Right lung (tissue), 10 donors: ENCODE measurements at places on chromosomes 5 and 9. TPM values are rescaled to one million over a fixed set of nuclear protein-coding genes. Genes with fewer than 3 reads are reported as not detected.

GRCh38 chr5:57650360-57651069 lies 167.9 kb upstream of the ACTBL2 start:
- DNase-seq: no peak

DNA sequence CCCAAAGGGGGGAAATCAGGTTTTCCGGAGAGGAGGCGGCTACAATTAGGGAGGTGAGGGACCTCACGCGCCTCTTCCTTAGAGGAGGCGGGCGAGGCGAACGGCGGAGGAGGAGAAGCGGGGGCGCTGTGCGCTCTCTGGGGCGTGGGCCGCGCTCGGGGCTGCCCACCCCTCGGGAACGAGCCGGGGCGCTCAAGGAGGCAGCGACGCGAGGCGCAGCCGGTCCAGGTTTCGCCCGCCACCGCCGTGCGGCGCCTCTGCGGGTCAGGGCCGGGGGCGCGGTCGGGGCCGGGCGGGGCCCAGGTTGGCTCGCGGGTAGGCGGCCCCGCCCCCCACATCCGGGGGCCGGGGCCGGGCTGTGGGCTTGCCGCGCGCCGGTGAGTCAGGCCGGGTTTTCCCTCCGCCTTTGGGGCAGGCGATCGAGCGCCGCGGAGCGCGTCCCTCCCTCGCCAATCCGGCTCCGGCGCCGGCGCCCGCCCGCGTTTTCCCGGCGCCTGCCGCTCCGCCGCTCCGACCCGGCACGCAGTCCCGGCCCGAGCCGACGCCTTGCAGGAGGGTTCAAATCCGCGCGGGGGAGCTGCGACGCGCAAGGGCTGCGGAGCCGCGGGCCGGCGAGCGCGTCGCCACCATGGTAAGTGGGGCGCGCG lies at the start of gene N4BP3:
Gene N4BP3, plus strand, starts transcription at position 392 of the 647 bp plus-strand sequence. CDS start 6,052 bp downstream, outside the sequence.
- DNase-seq: peak; percentile 34

DNA sequence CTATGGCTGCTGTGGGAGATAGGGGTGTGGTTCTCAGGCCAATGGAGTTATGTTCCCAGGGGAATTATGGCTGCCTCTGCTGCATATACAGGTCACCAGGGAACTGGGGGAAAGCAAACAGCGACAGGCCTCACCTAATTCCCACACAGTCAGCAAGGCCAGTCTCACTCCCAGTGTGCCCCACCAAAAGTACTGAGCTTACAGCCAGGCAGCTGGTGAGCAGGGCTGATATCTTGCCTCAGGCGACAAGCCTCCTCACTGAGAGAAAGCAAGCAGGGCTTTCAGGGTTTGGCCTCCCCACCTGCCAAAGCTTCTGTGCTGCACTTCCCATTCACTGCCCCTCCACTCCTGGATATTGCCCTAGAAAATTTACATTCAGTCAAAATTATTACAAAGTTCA lies 273.8 kb upstream of the TARS1 start:
- no peak for DNase-seq

DNA sequence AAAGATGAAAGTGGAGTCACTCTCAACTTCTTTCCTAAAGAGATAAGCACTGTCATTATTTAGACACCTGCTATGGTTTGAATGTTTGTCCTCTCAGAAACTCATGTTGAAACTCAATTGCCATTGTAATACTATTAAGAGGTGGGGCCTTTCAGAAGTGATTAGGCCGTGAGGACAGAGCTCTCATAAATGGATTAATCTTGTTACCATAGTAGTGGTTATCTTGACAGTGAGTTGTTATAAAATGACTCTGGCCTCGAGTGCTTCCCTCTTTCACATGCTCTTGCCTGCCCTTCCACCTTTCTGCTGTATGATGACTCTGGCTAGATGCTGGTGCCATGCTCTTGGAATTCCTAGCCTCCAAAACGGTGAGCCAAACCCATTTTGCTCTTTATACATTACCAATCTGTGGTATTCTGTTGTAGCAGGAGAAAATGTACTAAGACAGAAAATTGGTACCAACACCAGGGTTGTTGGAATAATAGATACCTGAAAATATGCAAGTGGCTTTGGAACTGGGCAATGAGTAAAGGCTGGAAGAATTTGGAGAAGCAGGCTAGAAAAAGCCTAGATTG lies 38.0 kb downstream of the GDA start:
- no peak for DNase-seq

The FCN1 gene
- 2.8 TPM for polyA plus RNA-seq

GRCh38 chr9:91312717-91313325 lies 48.9 kb downstream of the AUH start:
- DNase-seq: no peak

The SLCO6A1 gene
- not detected for polyA plus RNA-seq

The PKD2L2 gene
- polyA plus RNA-seq: 0.28 TPM

The GTF3C4 gene
- polyA plus RNA-seq: 23.2 TPM

The PCDHGA6 gene
- 4.6 TPM for polyA plus RNA-seq

GRCh38 chr5:168992687-168993086 lies 308.3 kb downstream of the SLIT3 start:
- DNase-seq: no peak

- DNase-seq: no peak
These were observed 340.2 kb downstream of the ADAMTS6 start for GRCh38 chr5:65141493-65141892.

DNA sequence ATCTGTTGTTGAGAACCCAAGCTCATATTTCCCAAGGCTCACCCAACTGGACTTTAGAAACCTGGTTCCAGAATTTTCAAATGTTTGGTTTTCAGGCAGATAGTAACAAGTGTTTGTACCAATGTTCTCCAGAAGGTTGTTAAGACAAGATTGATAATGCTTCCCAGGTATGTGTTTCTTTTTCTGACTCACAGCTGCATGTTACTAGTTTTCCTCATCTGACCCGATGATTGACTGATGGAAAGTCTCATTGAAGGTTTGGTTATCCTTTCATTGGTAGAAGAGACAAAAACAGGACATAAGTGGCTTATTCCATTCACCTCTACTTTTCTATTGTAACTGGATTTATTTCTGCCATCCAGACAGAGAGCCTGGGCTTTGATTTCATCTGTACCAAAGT lies 10.4 kb downstream of the BASP1 start:
- DNase-seq: no peak

The SPAG8 gene
- 10.3 TPM for polyA plus RNA-seq

DNA sequence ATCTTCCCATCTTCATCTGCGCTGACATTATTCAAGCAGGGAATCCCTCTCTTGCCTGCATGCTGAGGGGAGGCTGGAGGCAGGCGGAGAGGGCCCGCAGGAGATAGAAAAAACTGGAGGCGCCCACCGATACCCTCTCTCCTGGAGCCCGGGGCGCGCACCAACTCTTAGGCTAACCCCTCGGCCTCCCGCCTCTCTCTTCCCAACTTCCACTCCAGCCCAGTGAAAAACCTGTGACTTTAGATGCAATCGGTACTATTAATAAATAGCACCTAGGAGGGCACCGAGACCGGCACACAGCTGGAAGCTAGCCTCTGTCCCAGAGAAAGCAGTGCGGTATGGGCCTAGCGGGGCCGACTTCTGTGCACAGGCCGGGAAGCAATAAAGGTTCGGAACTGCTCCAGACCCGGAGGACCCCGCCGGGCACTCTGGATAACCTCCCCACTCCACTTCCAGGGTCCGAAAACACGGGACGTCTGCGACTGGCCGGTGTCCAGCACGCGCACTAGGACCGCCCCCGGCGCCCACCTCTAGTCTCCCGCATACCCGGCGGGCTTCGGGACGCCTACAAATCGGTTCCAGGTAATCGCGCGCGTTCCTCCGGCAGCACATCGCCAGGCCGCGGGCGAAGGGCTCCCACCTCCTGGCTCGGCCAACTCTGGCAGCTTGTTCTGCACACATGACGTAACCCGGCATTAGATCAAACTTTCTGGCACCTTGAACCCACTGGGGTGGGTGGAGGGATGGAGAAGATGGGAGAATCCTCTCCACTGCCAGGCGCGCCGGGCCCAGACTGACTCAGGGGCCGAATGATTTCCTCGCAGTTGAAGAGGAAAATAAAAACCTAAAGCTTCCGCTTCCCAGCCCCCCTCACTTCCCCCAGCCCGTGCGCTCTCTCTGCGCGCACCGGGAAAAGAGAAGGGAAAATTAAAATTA lies 1.4 kb downstream of the EFNA5 start:
- DNase-seq: peak; percentile 45

- DNase-seq: no peak
These were observed 28.8 kb upstream of the DMAC1 start for GRCh38 chr9:7828334-7828733.

DNA sequence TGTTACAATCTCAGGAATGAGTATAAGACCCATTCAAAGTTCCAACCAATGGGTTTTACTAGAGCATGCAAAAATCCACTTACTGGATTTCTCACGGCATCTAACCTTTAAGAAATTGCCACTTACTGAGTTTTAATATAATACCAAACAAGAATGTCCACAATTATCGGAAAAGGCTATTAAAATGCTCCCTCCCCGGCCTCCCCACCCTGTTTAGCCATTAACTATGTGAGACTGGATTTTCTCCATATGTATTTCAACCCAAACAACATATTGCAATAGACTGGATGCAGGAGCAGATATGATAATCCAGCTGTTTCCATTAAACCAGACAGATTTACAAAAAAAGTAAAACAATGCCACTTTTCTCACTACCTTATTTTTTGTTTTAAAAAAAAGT lies 4.1 kb downstream of the AGTPBP1 start:
- peak; percentile 79 for DNase-seq

- DNase-seq: no peak
These were observed 39.5 kb downstream of the JAKMIP2 start for GRCh38 chr5:147743012-147743411.

The C9orf153 gene
- 0.66 TPM for polyA plus RNA-seq
